ENCODE measurements at places on chromosomes 2 and 18.

GRCh38 chr2:150234787-150235446 is 252.6 kb downstream of the RND3 start:
- no peak for DNase-seq

GRCh38 chr2:148027822-148028221 is 6.9 kb downstream of the MBD5 start:
- DNase-seq, result no peak

DNA sequence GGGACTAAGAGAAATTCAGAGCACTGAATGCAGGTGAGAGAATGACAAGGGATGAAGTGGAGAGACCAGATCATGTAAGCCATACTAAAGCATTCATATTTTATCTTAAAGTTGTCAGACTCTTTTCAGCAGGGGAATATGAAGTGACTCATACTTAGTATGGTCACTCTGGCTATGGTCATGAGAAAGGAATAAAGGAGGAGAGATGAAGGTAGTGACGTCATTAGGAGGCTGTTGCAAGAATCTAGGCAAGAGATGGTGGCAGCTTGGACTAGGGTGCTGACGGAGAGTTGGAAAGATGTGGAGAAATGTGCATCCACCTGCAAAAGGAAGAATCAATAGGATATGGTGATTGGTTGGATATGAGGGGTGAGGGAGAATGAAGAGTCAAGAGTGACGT is 203.2 kb upstream of the ACVR2A start:
- no peak for DNase-seq

GRCh38 chr2:69149631-69150215 is 136.7 kb downstream of the ANTXR1 start:
- no peak for DNase-seq

GRCh38 chr2:207122651-207123334 is 43.0 kb downstream of the KLF7 start:
- DNase-seq, result no peak

DNA sequence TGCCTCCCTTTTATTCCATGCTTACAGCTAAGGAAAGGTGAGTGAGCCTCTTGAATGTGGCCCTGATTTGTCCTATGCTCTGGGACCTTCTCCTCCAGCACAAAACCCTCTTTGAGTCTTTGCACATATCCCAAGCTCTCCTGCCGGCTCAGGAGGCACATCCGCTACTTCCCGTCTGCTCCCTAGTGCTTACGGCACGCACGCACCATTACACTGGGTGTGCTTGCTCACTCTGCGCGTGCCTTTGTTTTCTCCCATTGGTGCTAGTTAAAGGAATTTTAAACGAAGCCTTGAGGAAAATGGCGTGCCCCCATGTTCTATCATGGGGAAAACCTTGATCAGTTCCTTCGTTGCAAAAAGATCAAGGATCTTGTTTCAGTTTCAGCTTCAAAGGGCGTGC is 7.9 kb upstream of the DGKD start:
- DNase-seq, result no peak

DNA sequence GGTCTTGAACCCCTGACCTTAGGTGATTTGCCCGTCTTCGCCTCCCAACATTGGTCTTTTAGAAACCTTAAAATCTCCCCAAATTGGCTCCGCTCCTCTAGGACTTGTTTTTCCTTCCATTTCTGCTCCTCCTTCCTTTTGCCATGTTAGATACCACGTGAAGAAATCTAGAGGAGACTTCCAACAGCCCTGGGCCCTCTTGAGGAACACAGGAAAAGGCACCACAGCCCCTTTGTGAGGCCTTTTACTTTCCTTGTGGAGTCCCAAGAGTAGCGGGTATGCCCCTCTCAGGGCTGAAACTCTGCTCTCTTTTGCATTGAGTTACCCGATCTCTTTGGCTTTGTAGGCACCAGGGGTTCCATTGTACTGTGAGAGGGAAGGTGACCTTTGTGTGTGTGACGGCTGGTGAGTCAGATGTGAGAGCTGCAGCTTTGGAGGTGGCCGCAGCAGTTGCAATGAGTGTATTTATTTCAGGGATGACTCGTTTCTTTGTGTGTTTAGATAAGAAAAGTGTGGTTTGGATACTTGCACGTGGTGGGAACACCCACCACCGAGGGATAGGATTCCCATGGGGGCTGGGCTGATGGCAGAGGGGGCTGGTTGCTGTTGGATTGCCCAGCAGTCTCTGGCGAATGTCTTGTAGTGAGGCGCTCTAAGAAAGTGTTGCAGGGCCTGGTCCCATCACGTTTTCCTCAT is 218.4 kb upstream of the HS6ST1 start:
- DNase-seq, result peak; percentile 15

Data from GDM1 (cell line).